ENCODE measurements at places on chromosomes 2 and 18. TPM values are rescaled to one million over a fixed set of nuclear protein-coding genes. Genes with fewer than 3 reads are reported as not detected.

The TMEM17 gene
- 3.7 TPM for total RNA-seq

The CRYGD gene
- total RNA-seq: not detected

The ESCO1 gene
- 8.5 TPM for total RNA-seq

The CCDC121 gene
- total RNA-seq: 3.4 TPM

The MALL gene
- 42.1 TPM for total RNA-seq

The NT5DC4 gene
- not detected for total RNA-seq

The C2orf72 gene
- total RNA-seq: 0.11 TPM

The TUBB8B gene
- total RNA-seq: not detected

The C2orf66 gene
- total RNA-seq: not detected

The ATOH8 gene
- 50.1 TPM for total RNA-seq

The MTIF2 gene
- total RNA-seq: 23.3 TPM

The INPP5D gene
- not detected for total RNA-seq

The BCL11A gene
- 3.5 TPM for total RNA-seq

The POLE4 gene
- 20.6 TPM for total RNA-seq

The HES6 gene
- total RNA-seq: 0.86 TPM

The ANKMY1 gene
- 12.8 TPM for total RNA-seq

The RGPD4 gene
- total RNA-seq: not detected

The GALNT14 gene
- total RNA-seq: 1.4 TPM

The LYG1 gene
- total RNA-seq: not detected

The HOXD13 gene
- total RNA-seq: 3.8 TPM

The SPRED2 gene
- 8.5 TPM for total RNA-seq

The CSRNP3 gene
- total RNA-seq: 0.43 TPM

The PLB1 gene
- total RNA-seq: 0.11 TPM

The SOX11 gene
- total RNA-seq: under 0.01 TPM

The SH2D6 gene
- total RNA-seq: not detected

The GAREM2 gene
- 1.8 TPM for total RNA-seq

The PLGLB1 gene
- total RNA-seq: 0.38 TPM

The MAPRE3 gene
- total RNA-seq: 7.9 TPM

The CYTIP gene
- not detected for total RNA-seq

The IL1R1 gene
- 87.9 TPM for total RNA-seq

The TANC1 gene
- 16.3 TPM for total RNA-seq

The APCDD1 gene
- total RNA-seq: not detected

The STK36 gene
- total RNA-seq: 17.5 TPM

The GREB1L gene
- 3.0 TPM for total RNA-seq

The KCTD18 gene
- total RNA-seq: 27.7 TPM

The FAM110C gene
- not detected for total RNA-seq

The EN1 gene
- 7.0 TPM for total RNA-seq

The FEV gene
- not detected for total RNA-seq

The CFC1 gene
- total RNA-seq: not detected

The SH3YL1 gene
- 24.0 TPM for total RNA-seq

The ECEL1 gene
- 0.54 TPM for total RNA-seq

The DNAH6 gene
- total RNA-seq: not detected

The ABCG5 gene
- total RNA-seq: not detected

The FHL2 gene
- total RNA-seq: 404 TPM

The ICOS gene
- not detected for total RNA-seq

The NYAP2 gene
- not detected for total RNA-seq

The AFF3 gene
- 0.76 TPM for total RNA-seq

The PJVK gene
- 0.97 TPM for total RNA-seq

The CPO gene
- total RNA-seq: not detected

The ANKRD29 gene
- 8.9 TPM for total RNA-seq

The ZNF385B gene
- total RNA-seq: not detected

The SERPINB4 gene
- total RNA-seq: not detected

The TEX44 gene
- not detected for total RNA-seq

The CHMP1B gene
- total RNA-seq: 47.8 TPM

The MC4R gene
- 0.32 TPM for total RNA-seq

The FBXO36 gene
- 2.3 TPM for total RNA-seq

The COL4A3 gene
- not detected for total RNA-seq

The RAB17 gene
- 1.7 TPM for total RNA-seq

All from GM23248 (cell line).